ENCODE measurements at places on chromosomes 3 and 15.

DNA sequence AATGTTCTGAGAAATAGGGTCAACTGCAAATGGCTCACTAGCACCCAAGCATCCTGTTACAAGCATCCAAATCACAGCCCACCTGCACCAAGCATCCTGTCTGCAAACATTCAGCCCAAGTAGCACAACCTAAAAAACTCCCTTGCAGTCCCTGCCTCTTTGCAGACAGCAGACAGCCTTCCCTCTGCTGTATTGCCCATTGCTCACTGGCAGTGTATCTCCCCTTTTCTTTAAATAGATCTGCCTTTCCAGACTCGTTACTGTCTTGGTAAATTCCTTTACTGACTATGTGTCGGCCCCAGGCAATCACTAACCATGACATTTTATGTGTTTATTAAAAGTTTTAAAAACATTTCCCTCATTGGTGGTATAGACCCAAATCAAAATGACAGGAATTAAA lies 155.4 kb downstream of the ADAMTSL3 start:
- DNase-seq, result no peak

- no peak for DNase-seq
These were observed 230.2 kb downstream of the GBE1 start for GRCh38 chr3:81531263-81531662.

- DNase-seq, result no peak
These were observed 48.4 kb downstream of the DTWD1 start for GRCh38 chr15:49669288-49669687.

GRCh38 chr3:27253391-27253790 lies 115.8 kb downstream of the NEK10 start:
- no peak for DNase-seq

DNA sequence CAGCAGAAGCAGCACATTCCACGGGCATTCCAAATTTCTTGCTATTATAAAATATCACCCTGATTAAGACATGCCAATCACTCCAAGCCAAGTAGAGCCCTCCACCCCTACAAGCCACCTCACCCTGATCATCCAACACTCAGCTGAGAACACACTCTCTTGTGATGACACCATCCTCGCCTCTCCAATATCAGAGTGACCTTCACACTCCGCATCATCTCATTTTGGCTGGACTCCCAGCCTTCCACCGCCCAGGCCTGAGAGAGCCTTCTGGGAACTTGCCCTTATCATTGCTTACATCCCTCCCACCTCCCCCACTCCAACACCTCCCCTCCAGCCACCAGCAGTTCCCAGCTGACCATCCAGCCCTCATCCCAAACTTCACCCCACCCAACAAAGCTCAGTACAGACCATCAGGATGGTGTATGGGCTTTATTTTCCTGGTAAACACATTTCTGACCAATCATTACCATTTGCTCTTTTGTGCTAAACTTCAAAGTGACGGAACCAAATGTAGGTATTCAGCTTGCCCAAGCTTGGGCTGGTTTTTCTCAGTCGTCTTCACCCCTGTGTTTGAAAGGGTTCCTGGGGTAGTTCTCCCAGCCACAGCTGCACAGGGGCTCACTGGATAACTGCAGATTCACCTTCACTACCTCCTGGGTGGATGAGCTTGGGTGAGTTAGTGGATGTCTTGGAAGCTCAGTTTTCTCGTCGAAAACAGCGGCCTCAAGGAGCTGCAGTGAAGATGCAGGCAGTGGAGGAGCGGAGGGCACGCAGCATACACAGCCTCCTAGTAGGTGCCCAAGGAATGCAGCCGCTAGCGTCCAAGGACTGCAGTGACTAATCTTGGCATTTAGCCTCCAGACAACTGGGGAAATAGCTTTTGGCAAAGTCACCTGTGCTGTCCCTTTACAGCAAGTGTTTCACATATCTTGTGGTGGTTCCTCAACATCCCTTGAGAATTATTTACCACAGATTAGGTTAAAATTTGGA lies 115.1 kb downstream of the LIPC start:
- DNase-seq, result no peak

DNA sequence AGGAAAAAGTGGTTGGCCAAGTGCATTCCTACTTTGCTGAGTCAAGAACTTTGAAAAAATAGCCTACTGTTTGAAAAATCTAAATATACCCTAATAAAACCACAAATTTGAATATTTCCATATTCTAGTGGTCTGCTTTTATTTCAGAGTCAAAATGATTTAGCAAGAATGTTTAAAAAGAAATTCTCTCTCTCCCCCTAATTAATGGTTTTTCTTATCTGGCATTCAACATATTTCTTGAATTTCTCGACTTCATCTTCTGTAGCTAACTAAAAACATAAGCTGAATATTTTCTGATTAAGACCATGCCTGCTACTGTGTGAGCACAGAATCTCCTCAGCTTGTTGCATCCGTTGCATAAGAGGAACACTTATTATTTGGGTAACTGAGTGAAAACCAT lies 563.5 kb upstream of the TBL1XR1 start:
- no peak for DNase-seq

GRCh38 chr3:36394176-36394575 lies 13.9 kb downstream of the STAC start:
- no peak for DNase-seq
